Keratinocyte (primary cell): ENCODE measurements at places on chromosomes 2 and 18.

DNA sequence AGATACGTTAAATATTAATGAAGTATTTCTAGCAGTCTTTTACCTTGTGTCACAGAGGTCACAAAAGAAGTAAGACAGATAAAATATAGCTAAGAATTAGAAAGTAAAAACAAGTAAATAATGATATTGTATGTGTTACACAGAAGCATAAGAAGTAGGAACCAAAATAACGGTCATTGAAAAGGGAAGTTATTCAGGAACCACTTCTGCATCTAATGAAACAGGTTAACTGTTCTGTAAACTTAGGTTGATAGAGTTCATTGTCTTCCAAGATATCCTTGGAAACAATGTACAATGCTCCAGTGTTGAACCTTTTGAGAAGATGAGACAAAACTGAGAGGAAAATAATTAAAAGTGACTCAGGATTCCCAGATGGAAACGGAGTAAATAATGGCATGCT, 57.1 kb upstream of the CD302 start:
- DNase-seq: no peak

GRCh38 chr2:121944072-121944831, 188.8 kb downstream of the TSN start:
- peak; percentile 45 for DNase-seq

GRCh38 chr18:27114842-27115241, 70.3 kb downstream of the CHST9 start:
- DNase-seq: no peak

- no peak for DNase-seq
Observed at GRCh38 chr2:223619486-223620129, 17.4 kb upstream of the SCG2 start.

DNA sequence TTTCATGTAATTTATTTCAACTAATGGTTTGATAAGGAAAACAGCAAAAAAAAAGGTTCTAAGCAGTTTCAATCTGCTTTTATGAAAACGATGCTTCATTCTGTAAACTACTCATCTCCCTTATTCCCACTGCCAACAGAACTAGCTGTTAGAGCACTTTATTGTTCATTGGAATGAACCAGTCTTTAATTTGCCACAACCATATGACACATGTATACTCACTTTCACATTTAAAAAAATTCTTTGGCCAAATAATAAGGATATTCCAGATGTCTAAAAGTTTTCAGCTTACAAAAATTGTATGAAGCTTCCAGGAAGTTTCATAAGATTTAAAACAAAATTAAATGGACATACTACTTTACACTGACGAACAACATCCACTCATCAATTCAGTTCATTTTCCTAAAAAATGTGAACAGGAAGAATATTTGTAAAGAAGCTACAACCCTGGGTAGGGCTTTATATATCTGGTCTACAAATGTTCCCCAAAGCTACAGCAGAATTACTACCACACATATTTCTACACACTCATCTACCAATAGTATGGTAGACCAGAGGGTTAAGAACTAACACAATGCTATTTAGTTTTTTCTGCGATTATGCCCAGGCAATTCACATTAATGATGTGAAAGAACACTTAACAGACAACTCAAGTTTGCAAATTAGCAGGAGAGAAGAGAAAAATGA, 37.7 kb downstream of the ZNF521 start:
- no peak for DNase-seq

DNA sequence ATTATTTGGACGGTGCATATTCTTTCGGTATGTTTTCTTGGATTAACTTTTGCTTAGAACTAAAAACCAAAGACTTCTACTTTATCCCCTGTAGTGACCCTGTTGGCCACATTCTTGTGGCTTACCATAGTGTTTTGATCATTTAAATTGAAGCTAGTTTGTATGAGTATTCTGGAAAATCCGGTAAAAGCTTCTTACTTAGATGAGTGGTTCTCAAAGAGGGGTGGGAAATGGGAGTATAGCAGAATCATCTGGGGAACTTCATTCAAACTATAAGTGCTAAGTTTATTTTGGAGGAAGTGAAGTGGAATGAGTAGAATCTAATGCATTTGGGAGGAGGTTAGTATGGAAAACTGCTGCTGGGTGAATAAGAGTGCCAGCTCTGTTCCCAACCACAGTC, 3.8 kb downstream of the PPP1CB start:
- DNase-seq: no peak

- no peak for DNase-seq
Observed at GRCh38 chr18:69358212-69358895, 42.3 kb upstream of the DOK6 start.

DNA sequence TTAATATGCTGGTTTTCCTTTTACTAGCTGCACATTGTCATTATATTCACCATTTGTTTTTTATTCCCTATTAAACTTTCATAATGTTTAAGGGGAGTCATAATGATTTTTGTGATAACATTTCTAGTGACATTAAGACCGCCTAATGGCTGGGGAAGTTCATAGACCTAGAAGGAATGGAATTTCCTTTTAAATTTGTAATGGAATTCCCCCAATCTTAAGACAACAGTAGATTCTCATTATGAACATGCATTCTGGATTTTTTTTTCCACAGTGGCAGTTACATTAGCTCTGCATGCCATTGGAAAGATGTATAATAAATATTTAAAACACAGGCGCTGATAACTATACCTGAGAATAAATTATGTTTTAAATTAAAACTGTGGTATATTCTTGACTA, 8.4 kb downstream of the YPEL5 start:
- no peak for DNase-seq

GRCh38 chr2:158130832-158131473, 29.3 kb downstream of the UPP2 start:
- DNase-seq: no peak

GRCh38 chr18:48804856-48805610, 145.7 kb downstream of the SMAD7 start:
- no peak for DNase-seq

DNA sequence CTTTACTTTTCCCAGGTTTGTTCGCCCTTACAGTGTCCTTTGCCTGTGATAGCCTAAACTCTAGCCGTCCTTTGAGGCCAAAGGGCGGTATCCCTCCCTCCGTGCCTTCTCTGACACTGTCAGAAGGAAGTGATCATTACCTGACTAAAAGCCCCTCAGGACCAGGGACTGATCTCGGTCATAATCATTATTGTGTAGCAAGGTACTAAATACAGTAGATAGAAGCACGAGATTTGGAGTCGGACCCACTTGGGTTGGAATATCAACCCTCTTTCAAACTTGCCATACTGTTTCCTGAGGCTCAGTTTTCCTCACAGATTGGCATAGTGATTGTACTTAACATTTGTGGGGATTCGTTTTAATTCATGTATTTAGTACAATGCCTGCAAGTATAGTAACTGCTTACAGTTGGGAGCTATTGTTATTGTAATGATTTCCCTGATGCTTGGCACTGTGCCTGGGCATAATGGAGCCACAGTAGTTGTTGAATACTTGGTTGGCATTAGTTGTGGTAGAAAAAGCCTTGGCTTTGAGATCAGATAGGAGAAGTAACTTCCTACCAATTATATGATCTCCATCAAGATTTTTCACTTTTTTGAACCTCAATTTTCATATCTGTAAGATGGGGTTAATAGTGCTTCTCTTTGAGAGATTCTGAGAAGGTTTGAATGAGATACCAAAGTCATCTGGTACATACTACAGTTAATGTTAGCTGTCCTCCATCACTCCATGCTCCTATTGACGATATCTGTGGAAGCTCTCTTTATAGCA, 836 bp downstream of the STK11IP start:
- DNase-seq: no peak

DNA sequence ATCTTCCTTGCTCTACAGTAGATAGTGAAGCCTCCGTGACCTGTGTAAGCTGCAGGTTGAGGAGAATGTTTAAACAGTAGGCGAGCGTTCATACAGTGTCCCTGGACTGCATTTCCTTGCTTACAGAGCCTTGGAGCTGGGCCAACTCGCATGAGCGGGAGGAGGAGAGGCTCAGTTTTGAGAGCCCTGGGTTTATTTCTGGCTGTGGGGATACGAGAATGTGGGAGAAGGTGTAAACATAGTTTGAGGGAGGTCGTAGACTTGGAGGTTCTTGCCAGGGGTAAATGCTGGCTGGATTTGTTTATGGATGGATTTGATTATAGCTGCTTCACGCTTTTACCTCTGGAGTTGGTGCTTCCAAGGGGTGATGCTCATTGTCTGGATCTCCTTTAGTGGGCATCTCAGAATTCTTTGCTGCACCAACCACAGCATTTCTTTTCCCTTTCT, 20.8 kb downstream of the CRIM1 start:
- no peak for DNase-seq

- DNase-seq: no peak
Observed at GRCh38 chr2:213101692-213102460, 49.5 kb downstream of the IKZF2 start.

DNA sequence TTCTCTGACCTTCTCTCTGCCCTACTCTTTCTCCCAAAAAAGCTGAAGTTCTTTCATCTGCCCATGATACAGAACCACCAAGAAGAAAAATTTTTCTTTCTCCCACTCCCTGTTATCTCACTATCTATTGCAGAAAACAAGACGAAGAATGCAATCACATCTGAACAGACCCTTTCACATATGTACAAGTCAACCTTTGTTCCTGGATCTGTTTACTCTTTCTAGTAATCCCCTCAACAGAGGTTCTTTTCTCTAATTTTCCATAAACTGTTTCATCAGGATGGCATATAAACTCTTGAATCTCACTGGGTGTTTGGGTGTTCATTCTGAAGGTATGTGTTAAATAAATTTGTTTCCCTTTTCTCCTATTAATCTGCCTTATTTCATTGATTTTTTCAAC, 1262.7 kb upstream of the NRXN1 start:
- no peak for DNase-seq

GRCh38 chr2:195535911-195536522, 121.0 kb upstream of the SLC39A10 start:
- DNase-seq: no peak

- DNase-seq: no peak
Observed at GRCh38 chr2:33168425-33168824, 221.7 kb downstream of the LTBP1 start.

GRCh38 chr2:217166241-217166850, 306.5 kb upstream of the TNP1 start:
- no peak for DNase-seq
